ENCODE measurements at places on chromosomes 2 and 18.
A peak's percentile ranks its signal among the peaks of the same experiment; 100 is the strongest.

- DNase-seq: no peak
These were observed 52.7 kb downstream of the ATOH8 start for GRCh38 chr2:85806358-85807118.

GRCh38 chr2:237431372-237431771 is 17.4 kb upstream of the COL6A3 start:
- no peak for DNase-seq

GRCh38 chr2:141015341-141016047 is 1115.3 kb downstream of the LRP1B start:
- DNase-seq: no peak

DNA sequence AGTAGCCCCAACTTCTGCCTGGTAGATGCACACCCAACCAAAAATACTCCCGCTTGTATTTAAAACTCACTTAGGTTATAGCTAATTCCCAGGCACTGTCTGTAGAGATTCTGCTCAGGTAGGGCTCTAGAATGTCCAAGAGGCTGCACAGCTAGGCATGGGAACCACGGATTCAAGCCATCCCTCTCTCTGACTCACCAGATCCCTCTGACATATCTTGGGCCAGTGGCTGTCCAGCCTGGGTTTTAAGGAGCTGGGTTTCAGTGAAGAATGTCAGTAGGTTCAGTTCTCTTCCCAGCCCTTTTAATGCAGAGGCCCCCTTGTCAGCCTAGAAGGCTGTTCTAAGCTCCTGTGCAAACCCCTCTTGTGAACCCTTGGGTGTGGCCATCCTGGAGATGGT is 15.9 kb upstream of the IL1R1 start:
- DNase-seq: no peak

DNA sequence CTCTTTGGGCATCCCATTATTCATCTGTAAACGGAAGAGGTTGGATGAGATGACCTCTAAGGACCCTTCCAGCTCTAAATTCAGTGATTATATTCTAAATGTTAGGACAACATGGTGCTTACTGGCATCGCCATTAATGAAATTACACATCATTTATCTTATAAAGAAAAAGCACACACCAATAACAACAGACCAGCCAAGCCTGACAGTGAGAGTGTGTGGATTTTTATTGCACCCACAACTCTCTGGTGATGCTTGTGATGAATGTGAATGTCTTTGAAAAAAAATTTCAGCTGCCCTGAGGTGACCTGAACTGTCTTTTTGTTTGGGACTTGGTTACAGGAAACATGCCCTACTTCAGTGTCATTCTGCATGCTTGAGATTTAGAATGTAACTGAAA is 513.3 kb upstream of the NRP2 start:
- no peak for DNase-seq

DNA sequence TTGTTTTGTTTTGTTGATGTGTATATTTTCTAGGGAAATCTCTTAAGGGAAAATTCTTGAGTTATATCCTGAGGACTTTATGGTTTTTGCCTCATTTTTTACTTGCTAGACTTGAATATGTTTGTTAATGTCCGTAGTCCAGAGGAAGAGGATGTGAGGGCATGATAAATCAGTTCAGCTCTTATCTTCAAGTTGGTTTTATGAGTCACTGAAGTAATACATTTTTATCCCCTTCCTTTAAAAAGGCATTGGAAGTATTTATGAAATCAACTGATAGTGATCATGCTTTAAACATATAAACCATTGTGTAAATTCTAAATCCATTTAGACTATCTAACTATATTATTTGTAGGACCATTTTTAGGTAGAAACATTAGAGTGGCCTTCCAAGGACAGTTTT is 43.9 kb upstream of the CYBRD1 start:
- no peak for DNase-seq

DNA sequence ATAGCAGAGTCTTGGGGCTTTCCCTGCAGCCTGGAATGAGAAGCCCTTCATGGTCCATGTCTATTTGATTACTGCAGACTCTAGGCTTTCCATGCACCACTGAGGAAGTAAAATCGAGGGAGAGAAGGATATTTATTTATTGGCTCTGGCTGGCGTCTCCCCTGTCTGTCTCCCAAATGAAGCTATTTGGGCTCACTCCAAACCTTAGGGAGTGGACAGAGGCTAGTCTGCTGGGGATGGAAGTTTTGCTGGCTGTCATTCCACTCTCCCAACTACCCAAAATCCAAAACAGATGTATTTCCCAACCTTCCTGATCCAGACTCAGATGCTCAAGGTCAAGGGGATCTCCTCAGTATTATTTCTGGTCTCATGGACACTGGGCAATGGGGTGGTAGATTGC is 33.7 kb downstream of the TMEM17 start:
- no peak for DNase-seq

DNA sequence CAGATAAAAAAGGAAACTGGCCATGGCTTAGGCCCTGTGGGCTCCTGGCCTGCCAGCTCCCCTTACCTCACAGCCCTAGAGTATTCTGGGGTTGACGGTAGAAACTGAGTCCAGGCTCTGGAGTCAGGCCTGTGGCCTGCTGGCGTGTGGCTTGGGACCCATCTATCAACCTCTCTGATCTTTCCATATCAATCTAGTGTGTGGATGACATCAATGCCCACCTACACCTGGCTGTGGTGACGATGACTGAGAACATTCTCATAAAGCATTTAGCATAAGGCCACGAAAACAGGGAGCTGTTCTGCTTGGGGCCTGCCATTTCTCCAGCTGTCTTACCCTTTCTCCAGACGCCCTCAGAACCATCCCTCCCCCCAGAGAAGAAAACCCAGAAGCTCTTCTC is 17.9 kb downstream of the PCARE start:
- DNase-seq: no peak

DNA sequence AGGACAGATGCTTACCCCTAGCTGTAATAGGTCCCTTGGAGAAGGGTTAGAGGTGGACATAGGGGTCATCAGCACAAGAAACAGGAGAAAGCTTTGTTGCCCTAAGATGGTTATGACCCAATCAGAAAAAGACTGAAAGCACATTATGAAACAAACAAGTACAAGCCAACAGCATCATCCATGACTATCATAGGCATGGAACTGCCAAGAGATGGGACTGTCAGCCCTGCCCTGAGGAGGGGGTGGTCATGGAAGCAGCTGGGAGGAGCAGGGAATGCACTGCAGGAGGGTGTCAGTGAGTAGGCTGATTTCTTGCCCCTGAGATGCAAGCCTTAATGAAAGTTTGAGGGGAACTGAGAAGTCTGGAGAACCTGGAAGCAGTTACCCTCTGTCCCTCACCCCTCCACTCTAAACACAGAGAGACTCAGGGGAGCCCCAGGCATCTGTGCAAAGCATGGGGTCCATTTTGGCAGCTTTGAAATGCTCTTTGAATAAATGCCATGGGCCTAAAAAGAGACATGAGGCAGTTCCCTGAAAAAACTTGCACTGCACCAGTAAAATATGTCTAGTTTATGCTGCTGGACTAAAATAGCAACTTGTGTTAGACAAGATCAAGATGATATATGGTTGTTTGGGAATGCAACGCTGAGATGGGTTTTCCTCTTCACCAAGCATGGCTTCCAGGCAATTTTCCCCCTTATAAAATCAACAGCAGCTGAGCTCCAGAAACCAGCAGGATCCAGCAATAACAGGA is 122.7 kb upstream of the ZFP36L2 start:
- peak; percentile 98 for DNase-seq

GRCh38 chr2:183859129-183859528 is 734.9 kb downstream of the NUP35 start:
- no peak for DNase-seq

GRCh38 chr2:197256547-197257170 is 53.9 kb downstream of the ANKRD44 start:
- no peak for DNase-seq

- DNase-seq: no peak
These were observed 6.7 kb upstream of the TNP1 start for GRCh38 chr2:216866515-216867095.

- DNase-seq: no peak
These were observed 42.4 kb downstream of the ST3GAL5 start for GRCh38 chr2:85846411-85846810.

GRCh38 chr2:127185705-127186104 is 34.4 kb downstream of the CYP27C1 start:
- no peak for DNase-seq

- DNase-seq: no peak
These were observed 23.8 kb upstream of the SMAD4 start for GRCh38 chr18:51006061-51006818.
